Stimulated activated CD8-positive, alpha-beta memory T cell treated with anti-CD3 and anti-CD28 coated beads, Interleukin-2, amount 100 ng/mL, for 1 hour (primary cell): ENCODE measurements at places on chromosomes 16 and 17.

- no peak for DNase-seq
These were observed 587 bp upstream of the PRR35 start for GRCh38 chr16:559411-560203.

DNA sequence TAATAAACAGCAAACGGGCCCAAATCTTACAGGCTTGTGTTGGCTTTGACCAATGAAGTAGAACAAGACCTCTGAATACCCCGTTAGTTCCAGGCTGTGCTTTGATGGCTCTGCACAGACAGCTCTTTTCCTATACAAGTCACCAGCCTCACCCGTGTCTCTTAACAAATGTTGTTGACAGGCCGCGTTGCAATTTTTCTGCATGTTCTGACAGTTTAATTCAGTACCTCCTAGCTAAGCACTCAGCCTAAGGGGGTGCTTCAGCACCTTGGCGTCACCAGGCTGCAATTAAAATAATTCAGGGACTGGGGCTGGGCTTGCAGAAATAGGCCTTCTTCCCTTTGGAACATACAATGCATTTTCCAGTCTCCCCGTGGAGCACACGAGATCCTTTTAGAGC is 500.1 kb downstream of the MAF start:
- no peak for DNase-seq

- no peak for DNase-seq
These were observed 51.6 kb downstream of the PRMT7 start for GRCh38 chr16:68362262-68362913.

GRCh38 chr16:67177743-67178699 is 5.7 kb downstream of the MATCAP1 start:
- DNase-seq: no peak

- no peak for DNase-seq
These were observed 567 bp downstream of the UBB start for GRCh38 chr17:16381496-16381820.

DNA sequence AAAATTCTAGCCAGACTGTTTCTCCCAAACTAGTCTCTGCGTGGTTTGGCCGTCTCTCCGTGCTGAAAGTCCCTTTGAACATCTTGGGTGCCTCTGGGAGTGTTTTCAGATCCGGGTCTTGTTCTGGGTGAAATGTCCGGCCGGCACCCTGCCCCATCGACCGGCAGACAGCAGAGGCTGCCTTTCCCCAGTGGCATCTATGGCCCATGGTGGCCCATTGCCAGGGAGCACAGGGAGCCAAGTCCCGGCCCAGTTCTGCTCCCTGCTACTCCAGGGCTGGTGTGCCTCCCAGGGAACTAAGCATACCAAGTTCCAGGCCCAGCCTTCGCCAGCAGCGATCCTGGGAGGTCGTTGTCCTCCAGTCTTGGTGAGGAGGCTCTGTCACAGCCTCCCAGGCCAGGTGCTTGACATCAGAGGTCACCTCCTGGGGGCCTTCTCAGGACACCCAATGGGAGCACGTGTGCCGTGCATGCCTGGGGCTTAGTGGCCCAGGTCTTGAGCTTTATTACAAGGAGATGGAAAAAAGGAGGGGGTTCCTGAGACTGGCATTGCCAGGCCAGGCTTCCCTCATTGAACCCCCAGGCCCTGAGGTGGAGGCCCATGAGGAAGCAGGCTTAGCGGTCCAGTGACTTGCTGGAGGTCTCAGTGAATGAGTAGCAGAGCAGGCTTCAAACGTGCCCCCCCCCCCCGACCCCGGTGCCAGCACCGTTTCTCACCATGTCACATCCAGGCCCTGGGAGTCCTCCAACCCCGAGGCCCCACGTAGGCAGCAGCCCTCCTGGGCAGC is 54.0 kb downstream of the PGS1 start:
- DNase-seq: no peak
